ENCODE measurements at places on chromosomes 5 and 9.

DNA sequence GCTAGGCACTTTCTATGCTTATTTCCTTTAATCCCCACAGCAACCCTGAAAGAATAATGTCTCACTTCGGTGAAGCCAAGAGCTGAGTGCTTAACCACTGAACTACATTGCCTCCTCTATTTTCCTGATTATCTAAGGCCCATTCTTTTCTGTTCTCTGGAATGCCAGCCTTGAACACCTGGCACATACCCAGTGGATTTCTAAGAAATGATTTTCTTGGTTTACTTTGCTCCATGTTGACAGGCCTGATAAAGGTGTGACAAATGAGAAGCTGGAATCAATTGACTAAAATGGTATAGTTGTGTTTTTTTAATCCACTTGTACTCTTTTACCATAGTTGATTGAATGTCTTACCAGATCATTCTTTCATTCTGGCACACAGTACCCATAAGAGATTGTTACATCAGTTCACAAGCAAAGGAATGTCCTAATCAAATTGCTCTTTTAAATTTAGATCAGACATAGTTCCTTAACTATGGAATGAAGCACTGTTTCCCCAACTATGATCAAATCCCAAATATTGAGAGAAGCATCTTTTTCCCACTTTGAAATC is 9.0 kb upstream of the ENC1 start:
- no peak for DNase-seq

DNA sequence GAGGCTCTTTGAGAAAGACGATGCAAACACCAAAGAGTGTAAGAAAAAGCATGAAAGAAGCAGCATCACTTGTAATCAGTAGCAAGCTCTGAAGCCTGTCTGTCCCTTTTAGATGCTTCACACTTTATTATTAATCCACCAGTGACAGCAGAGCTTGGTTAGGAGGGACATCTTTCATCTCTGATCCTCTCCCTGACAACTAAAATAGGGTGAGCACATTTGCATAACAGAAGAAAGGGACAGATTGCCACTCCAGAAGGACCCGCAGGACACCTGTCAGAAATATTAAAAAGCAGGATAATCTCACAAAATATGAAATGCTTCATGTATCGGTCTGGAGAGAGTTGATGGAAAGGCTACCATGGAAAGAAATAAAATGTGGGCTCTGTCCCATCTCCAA is 71.4 kb upstream of the MAP1B start:
- no peak for DNase-seq

- DNase-seq = no peak
Observed at GRCh38 chr9:7195526-7195925, 437.8 kb downstream of the KDM4C start.

DNA sequence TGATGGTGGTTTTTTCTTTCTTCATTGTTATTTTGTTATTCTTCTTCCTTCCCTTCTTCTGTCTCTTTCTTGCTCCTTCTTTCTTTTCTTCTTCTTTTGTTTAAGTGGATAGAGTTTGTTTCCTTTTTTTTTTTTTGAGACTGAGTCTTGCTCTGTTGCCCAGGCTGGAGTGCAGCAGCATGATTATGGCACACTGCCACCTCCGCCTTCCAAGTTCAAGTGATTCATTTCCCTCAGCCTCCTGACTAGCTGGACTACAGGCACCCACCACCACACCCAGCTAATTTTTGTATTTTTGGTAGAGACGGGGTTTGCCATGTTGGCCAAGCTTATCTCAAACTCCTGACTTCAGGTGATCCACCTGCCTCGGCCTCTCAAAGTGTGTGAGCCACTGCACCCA is 40.3 kb downstream of the JAK2 start:
- DNase-seq = no peak

DNA sequence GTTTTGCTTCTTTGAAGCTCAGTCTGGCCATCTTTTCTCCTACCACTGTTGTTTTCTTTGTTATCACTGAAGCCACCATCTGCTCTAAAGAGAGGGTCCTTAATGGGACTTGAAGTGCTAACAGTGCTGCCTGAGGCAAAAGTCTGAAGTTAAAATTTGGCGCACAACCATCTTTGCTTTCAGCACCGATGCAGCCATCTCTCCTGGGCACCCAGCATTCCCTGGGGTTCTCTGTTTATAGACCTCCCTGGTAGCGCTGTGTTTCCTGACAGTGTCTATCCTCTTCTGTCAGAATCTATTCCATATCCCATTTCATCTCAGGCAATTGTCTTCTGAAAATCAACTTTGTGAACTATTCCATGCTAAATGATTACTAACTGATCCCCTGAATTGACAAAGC is 491.5 kb upstream of the MPDZ start:
- no peak for DNase-seq

- DNase-seq = no peak
Observed at GRCh38 chr9:18887546-18887945, 145.5 kb downstream of the SAXO1 start.

DNA sequence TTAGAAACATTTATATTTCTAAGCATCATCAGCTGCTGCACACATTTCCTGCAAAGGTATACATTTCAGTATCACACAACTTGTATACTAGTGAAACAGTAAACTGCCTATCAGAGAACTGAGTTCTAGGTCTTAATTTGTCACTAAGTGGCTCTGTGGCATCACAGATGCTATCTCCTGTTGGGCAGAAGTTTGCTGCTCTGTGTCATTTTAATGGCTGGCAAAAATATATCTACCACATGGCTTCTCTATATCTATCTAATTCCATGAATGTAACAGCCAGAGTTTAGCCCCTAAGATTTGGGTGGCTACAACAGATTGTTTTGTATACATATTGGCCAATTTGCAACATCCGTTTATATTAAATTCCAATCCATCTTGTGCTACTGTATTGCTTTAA is 1231.9 kb upstream of the C9orf72 start:
- no peak for DNase-seq

DNA sequence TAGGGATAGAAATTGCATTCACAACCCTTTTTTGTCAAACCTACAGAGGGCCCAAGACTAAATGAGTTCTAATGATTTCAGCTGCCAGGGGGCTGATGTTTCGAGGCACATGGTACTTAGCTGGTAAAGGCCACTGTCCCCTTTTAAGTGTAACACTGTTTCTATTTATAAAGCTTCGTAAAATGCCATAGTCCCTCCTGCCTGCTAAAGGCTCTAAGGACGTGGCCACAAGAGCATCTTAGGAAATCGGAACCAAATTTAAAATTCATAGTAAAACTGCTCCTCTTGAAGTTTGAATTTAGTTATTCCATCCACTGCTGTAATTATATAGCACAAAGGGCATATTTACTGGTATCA is 170.3 kb upstream of the WWC1 start:
- no peak for DNase-seq

GRCh38 chr5:109003928-109004327 is 256.2 kb downstream of the FER start:
- DNase-seq = no peak

DNA sequence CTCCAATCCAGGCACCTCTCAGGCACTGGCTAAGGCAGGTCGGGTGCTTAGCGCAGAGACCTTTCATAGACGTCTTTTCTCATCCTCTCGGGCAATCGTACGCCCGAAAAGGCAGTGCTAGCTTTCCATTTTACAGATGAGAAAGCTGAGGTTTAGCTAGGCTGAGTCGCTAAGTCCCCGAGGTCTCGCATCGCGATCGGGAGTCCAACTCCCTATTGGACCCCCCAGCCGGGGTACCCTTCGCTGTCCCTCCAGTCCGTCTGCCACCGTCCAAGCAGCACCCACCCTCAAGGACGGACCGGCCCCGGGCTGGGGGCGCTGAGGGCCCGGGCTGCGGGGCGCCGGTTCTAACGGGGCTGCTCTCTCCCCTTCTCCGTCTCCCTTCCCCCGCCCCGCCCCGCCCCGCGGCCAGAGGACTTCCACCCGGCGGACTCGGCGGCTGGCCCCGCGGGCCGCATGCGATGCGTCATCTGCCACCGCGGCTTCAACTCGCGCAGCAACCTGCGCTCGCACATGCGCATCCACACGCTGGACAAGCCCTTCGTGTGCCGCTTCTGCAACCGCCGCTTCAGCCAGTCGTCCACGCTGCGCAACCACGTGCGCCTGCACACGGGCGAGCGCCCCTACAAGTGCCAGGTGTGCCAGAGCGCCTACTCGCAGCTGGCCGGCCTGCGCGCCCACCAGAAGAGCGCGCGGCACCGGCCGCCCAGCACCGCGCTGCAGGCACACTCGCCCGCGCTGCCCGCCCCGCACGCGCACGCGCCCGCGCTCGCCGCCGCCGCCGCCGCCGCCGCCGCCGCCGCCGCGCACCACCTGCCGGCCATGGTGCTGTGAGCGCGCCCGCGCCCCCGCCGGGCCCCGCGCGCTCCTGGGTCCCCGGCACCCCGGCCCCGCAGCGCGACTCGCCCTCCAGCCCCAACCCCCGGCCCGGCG is 12.5 kb upstream of the EXOSC2 start:
- DNase-seq = peak; percentile 62

DNA sequence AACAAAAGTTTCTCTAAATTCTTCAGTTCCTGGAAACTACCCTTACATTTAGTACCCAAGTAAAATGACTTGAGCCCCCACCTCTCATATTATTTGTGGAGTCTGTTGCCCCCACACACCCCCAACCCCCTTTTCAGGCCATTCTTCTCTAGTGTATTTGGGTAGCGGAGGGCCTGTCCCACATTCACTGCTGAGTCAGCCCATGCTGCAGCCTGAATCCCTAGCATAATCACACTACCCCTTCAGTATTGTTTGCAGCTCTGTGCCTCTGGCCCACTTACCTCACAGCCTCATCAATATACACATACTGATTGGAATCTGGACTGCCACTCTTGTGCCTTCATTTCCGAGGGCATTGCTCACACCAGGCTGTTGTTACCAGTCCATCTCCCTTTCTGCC is 26.8 kb downstream of the RGS7BP start:
- no peak for DNase-seq

DNA sequence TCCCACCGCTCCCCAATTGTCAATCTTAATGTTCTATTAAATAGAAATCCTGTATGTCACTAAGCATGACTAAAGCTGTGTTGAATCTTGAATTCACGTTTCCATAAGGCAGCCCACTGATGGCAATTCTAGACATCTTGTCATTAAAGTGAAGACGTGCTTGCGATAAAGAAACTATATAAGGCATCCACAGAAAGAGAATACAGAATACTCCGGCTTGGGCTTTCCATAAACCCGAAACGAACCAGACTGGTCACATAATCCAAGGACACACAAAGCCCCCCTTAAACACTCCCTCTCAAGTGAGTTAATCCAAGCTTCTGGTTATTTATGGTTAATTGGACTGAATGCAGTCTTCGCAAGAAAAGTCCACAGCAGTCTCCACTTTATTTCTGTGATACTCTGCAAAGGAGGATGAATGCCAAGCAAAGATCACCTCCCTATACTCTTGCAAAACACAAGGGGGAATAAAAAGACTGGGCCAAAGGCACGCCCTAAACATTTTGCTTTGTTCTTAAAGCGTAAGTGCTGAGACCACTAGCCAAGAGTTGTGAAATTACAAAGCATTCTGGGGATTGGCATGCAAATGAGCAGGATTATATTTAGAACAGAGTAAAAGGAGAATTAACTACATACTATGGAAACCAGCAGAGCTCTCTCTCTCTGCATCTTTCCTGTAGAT is 54.7 kb downstream of the DPYSL3 start:
- DNase-seq = no peak

DNA sequence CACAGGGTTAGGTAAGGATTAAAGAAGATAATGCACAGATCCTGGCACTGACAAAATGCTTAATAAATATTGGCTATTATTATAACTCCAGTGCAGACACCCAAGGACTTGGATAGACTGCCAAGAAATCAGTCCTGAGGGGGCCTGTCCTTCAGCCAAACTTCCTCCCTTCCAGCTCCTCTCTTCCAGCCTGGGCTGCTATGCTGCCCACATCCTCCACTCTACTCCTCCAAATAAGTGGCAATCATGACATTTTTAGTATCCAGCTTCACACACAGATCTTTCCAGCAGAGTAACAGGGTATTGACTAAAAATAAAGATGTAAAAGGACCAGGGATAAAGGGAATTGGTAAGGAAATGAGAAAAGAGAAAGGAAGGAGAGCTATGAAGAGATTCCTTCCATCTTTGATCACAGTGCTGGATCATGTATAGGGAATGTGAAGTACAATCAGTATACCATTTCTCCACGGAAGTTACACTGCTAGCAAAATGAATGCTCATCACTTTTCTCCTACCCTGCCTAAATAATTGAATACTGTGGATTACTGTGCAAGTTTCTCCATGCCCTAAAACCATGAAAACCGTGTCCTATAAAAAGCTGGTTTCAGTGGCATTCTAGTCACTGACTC is 136.0 kb upstream of the OSMR start:
- DNase-seq = no peak

DNA sequence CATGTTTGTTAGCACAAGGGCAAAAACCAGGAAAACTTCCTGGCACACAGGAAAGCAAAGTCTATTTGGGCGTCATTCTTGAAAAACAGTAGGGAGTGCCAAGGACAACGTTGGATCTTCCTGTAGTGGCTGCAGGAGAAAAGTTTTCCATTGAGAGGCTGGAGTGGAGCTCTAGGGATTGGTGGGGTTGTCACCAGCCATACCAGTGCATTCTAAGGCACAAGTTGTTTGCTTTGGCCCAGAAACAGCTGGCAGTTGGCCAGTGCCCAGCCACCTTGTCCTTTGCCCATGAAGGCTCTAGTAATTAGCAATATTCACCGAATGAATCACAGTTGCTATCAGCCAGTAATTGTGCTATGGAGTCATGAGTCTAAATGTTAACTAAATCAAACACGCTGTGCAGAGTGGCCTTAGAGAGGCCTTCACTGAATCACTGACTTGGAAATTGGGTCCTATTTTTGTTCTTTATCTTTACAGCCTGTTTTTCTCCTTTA is 26.4 kb downstream of the TNFSF15 start:
- no peak for DNase-seq

DNA sequence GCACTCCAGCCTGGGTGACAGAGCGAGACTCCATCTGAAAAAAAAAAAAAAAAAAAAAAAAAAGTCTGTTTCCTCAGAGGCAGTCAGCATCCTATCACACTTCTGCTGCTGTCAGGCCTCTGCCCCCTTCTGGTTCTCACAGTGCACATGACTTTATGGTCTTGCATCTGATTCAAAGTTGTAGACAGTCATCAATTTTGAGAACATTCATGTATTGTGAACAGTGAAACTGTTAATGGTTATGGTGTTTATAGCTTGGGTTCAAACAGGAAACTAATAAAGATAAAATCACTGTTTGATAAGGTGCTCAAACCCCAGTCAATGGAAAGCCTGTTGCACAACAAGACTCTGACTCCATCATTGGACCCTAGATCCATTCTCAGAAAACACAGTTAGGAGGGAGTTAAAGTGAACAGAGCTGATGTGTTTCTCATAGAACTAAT is 61.4 kb downstream of the FOXD1 start:
- peak; percentile 20 for DNase-seq

- DNase-seq = no peak
Observed at GRCh38 chr5:10329446-10329819, 21.7 kb upstream of the CMBL start.

- DNase-seq = no peak
Observed at GRCh38 chr5:15283076-15283475, 216.9 kb upstream of the FBXL7 start.

DNA sequence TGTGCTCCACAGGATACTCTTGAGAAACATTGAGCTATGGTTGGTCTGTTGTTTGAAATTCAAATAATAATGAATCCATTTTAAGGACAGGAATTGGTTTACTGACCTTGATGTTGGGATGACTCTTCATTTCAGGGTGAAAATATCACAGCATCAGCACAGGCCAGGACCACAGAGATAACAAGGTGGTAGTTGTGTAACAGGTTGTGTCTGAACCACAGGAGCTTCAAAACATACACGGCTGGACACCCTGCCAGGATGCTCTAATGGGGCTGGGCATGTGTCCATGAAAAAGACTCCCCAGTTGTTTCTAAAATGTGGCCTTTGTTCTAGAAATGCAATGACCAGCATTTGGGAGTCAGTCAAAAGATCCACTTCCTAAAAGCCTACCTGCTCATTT is 69.8 kb downstream of the ACO1 start:
- no peak for DNase-seq

GRCh38 chr9:116309900-116310611 is 156.5 kb downstream of the PAPPA start:
- no peak for DNase-seq
